NCI-H1417 treated with DMSO at 0.1 percent for 48 hours (cell line): ENCODE measurements at places on chromosomes 16 and 17.

- no peak for DNase-seq
Measured at GRCh38 chr17:36816214-36816906, 120.9 kb upstream of the LHX1 start.

GRCh38 chr17:79674506-79675412 is 56.0 kb upstream of the ENPP7 start:
- no peak for DNase-seq

DNA sequence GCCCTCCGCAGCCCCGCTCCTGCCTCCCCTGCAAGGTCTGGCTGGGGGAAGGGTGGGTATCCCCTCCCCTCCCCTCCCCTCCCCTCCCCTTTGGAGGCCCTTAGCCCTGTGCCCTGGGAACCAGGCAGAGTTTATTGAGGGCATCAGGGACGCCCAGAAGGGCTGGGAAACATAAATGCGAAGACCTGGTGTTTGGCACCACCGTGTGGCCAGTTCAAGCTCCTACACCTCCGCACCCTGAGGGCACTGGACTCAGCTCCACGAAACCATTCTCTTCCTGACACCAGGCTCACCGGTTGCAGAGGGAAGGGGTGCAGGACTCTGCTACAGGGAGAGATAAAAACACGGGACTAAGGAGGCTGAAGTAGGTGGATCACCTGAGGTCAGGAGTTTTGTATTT is 1.0 kb upstream of the AIPL1 start:
- no peak for DNase-seq

DNA sequence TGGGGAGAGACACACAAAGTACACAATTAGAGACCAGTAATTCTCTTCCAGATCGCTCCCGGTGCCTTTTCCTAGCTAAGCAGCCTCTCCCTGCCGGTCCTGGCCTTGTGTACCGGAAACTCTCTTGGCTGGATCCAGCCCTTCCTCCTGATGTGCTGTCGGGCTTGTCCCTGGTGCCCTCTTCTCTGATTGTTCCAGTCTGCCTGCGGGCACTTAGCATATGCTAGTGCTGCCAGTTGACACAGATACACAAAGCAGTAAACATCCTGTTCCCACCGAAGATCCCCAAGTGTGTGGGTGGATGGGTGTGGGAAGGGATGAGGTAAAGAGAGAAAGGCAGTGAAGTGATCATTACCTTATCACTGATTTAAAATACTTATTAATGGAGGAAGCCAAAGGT is 9.7 kb downstream of the HS3ST3B1 start:
- DNase-seq = no peak

- no peak for DNase-seq
Measured at GRCh38 chr16:47523342-47524006, 62.3 kb downstream of the PHKB start.

DNA sequence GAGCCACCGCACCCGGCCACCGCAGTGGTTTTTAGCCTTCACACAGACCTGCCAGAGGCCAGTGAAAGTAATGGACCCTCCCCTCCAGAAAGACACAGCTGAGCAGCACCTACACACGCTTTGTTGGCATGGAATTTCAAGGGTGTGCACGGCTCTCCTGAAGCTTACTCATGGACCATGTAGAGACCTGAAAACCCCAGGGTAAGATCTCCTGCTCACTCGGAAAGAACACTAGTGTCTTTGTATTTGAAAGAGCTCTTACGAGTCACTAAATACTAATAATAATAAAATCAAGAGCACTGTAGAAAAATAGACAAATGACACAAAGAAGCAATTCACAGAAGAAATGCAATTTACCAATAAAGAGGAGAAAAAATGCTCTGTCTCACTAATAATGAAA is 20.0 kb downstream of the SLC43A2 start:
- DNase-seq = no peak

DNA sequence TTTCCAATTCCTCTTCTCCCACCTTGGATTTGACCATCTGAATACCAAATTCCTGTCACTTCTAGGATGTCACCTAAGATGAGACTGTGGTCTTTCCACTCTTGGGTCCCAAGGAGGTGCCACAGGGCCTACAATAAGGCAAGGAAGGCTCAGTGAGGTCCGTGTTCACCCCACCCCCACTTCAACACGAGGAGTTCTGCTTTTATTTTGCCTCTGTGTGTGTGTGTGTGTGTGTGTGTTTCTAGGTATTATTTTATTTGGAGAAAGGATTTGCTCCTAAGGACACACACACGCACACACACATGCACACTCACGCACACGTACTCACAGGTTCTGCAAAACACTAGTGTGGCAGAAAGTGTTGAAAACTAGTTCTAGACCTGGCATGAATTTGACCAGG is 24.5 kb upstream of the PHOSPHO1 start:
- DNase-seq = no peak

DNA sequence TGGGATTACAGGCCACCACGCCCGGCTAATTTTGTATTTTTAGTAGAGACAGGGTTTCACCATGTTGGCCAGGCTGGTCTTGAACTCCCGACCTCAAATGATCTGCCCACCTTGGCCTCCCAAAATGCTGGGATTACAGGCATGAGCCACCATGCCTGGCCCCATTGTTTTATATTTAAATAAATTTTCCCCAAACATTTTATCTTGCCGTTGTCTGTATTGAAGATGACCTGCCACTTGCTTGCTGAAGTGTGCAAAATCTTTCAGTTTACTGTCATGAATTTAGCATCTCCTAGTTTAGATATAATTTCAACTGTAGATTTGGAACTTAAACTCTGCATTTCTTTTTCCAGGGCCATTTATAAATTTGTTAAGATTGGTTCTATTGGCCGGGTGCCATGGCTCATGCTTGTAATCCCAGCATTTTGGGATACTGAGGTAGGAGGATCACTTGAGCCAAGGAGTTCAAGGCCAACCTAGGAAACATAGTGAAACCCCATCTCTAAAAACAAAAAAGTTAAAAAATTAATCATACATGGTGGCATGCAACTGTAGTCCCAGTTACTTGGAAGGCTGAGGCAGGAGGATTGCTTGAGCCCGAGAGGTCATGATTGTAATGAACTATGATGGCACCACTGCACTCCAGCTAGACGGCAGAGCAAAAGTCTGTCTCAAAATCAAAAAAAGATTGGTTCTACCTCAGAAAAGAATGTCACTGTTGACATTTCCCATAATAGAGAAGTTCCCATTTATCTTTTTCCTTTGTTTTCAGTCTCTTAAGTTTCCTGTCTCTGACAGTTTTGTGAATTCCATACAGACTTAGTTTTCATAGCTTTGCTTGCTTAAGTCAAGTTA is 84.4 kb downstream of the VMP1 start:
- DNase-seq = no peak

DNA sequence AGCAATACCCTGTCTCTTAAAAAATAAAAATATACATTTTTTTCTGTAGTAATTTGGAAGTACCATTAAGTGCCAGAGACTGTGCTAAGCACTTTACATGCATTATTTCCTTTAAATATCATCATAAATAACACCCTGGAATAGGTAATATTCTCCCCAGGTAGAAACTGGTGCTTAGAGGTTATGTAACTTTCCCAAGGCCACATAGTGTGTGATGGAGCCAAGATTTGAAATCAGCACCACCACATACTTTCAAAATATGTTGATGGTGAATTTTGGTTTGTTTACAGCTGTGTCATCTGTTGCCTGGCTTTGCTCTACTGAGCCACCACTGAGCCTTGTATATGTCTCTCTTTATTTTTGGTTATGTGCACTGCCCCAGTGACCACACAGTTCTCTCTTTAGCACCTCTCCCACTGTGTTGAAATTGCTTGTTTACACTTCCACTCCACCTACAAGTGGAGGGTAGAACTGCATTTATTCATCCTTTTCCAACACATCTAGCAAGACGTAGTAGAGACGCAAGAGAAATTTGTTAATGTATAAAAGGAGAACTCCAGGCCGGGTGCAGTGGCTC is 19.0 kb upstream of the NBR1 start:
- no peak for DNase-seq

DNA sequence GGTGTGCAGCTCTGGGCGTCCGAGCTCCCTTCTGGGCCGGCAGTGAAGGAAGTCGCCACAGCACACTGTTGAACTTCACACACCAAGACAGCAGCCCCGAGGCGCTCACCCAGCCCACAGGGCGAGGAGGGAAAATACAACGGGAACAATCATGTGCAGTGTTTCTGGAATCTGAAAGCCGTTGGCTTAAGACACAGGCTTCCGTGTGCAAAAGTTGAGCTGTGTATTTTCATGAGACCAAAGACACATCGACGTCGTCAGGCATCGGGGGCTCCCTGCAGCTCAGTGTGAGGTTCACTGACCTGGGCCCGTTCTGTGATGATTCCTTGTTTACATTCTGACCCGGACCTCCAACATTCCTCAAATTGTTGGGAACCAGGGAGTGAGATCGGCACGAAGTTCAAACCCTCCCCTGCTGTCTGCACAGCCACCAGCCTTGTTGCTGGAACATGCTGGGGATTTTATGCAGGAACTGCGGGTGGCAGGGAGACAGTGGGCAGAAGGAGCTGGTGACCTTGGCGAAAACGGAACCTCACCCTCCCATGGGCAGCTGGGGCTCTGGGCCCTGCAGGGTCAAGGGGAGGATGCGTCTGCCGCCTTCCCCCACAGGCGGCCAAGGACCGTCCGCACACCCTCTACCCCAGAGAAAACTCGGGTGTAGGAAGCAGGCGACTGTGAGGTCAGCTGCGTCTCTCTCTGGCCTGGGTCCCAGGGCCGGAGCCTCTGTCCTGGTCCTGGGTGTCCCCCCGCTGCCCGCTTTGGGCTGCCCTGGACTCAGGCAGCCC is 72.2 kb downstream of the METRNL start:
- no peak for DNase-seq
